ENCODE measurements at places on chromosomes 1 and 21. TPM values are rescaled to one million over a fixed set of nuclear protein-coding genes. Genes with fewer than 3 reads are reported as not detected.

GRCh38 chr1:30899577-30900389, 8.8 kb downstream of the SDC3 start:
- no peak for DNase-seq

PCP4 gene
- total RNA-seq: not detected

DNA sequence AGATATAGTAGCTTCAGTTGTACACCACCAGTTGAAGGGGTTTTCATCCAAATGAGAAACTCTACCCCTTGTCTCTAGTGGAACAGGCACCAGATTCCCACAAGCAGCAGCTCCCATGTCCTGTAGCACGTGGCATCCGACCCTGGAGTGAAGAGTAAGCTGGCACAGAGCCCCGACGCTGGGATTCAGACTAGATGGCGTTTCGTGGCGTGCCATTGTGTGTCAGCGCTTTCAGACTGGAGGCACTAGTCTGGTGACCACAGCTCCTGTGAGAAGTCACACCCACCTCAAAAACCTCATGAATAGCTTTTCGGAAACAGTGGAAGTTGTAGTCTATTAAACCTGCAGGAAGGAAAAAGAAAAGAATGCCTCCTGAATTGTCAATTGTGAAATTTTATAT, 20.2 kb downstream of the RRAGC start:
- no peak for DNase-seq

KPRP gene
- total RNA-seq: not detected

- DNase-seq: no peak
Measured at GRCh38 chr1:245582026-245582425, 427.2 kb downstream of the KIF26B start.

HAPLN2 gene
- total RNA-seq: 0.23 TPM

Measured in Daoy (cell line).